ENCODE measurements at places on chromosomes 3 and 15. TPM values are rescaled to one million over a fixed set of nuclear protein-coding genes. Genes with fewer than 3 reads are reported as not detected.

GRCh38 chr15:65962187-65962586 lies 92.9 kb downstream of the RAB11A start:
- H3K4me1 ChIP-seq, result no peaks in the 10 kb centered on the region
- no peak overlapping the region for H3K27ac ChIP-seq
- no peak overlapping the region for H3K4me3 ChIP-seq
- no peak for DNase-seq
- H3K27me3 ChIP-seq, result no peaks in the 10 kb centered on the region
- H3K36me3 ChIP-seq, result no peaks in the 10 kb centered on the region

DNA sequence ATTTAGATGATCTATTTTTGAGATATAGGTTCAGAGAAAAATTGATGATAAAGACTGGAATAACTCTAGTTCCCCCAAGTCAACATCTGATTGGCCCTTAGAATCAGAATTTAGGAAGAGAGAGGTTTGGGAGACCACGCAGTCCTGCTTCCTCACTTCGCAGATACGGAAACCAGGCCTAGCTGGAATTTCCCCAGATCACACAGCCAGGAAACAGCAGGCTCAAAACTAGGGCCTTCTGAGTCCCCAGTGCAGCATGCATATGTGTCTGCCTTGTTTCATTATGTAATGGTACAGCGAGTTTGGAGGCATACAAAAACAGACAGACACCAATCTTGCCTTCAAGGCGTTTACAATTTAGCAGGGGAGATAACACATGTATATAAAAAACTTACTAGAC lies 177.1 kb upstream of the ICE2 start:
- H3K4me1 ChIP-seq, result no peaks in the 10 kb centered on the region
- DNase-seq, result no peak
- no peaks in the 10 kb centered on the region for H3K36me3 ChIP-seq
- no peak overlapping the region for H3K27ac ChIP-seq

GRCh38 chr3:46334741-46335478 lies 19.0 kb upstream of the CCR2 start:
- no peaks in the 10 kb centered on the region for H3K4me1 ChIP-seq
- DNase-seq, result no peak
- no peak overlapping the region for H3K4me3 ChIP-seq
- H3K27me3 ChIP-seq, result no peaks in the 10 kb centered on the region
- H3K36me3 ChIP-seq, result no peaks in the 10 kb centered on the region
- H3K27ac ChIP-seq, result no peak overlapping the region

- H3K36me3 ChIP-seq, result no peaks in the 10 kb centered on the region
- no peaks in the 10 kb centered on the region for H3K4me1 ChIP-seq
- no peak overlapping the region for H3K27ac ChIP-seq
- H3K4me3 ChIP-seq, result no peak overlapping the region
Observed at GRCh38 chr3:23288286-23288685, 85.2 kb downstream of the UBE2E2 start.

- peaks cover 18% of the 10 kb centered on the region for H3K4me1 ChIP-seq
- no peak overlapping the region for H3K27ac ChIP-seq
- H3K36me3 ChIP-seq, result no peaks in the 10 kb centered on the region
- no peaks in the 10 kb centered on the region for H3K27me3 ChIP-seq
Observed at GRCh38 chr15:42083605-42083908, 10.8 kb downstream of the PLA2G4D start.

DNA sequence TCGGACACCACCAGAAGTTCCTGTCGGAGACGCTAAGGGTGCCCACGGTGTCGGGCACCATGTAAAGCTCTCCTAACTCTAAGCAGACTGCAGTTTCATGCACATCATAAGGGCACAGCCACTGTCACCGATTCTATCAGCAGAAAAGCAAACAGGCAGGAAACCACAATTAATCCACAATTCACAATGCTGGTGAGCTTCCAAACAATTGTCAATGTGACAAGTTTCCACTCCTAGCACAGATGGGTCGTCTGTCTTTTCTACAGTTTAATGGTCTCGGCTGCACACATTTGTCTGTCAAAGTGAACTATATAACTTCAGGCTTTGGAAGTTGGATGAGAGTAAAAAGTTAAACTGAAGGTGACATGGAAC lies 8.8 kb upstream of the OCA2 start:
- H3K4me3 ChIP-seq, result no peak overlapping the region
- peaks cover 13% of the 10 kb centered on the region for H3K4me1 ChIP-seq
- no peak overlapping the region for H3K27ac ChIP-seq

Gene TCTA
- total RNA-seq, result 12.7 TPM

Gene IQCH
- total RNA-seq, result 1.8 TPM

Data from thymus (tissue), 14 donors.